Cortex of kidney (tissue), 1 donor: ENCODE measurements at places on chromosomes 2 and 18.

- no peak for DNase-seq
Observed at GRCh38 chr2:19810637-19811036, 91.1 kb downstream of the TTC32 start.

GRCh38 chr2:228094377-228094921 is 87.0 kb downstream of the SPHKAP start:
- DNase-seq, result no peak

DNA sequence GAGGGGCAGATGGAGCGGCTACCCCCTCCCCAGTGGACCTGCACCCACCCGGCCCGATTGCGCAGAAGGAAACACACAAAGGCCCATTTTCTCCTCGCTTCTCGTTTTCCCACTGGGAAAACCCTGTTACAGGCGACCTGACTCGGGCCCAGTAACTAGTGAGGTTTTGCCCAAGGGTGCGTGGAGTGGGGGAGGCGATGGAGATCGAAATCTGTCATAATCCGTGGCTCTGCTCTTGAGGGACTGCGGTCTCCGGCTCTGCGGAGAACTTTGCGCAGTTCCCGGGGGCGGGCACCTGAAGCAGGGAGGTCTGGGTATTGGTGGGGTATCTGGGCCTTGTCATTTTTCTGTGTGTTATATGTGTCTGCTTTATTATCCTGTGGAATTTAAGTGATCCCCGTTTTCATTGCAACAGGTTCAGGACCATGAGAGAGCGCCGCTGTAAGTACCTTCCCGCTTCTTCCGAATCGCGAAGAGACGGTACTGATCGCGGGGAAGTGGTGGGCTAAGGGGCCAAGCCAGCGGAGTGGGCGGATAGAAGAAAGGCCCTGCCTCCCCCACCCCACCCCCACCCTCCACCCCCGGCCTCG is 4.0 kb upstream of the HOXD4 start:
- DNase-seq, result no peak

DNA sequence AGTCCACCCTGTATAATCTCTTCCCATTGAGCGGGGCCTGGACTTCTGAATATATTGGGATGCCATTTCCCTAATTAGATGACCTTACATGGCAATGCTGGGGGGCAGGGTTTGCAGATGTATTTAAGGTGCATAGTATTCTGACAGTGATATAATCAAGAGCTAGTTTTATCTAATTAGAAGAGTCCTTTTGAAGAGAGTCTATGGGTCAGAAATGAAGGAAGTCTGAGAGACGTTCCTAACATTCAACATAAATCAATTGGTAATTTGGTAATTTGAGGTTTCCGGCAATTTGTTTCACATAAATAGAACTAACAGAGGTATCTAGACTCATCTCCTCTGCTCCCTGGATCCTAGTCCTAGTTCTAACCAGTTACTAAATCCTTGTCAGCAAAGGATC is 25.7 kb upstream of the UXS1 start:
- no peak for DNase-seq

GRCh38 chr18:62939433-62939832 is 224.1 kb downstream of the PHLPP1 start:
- DNase-seq, result no peak

- DNase-seq, result no peak
Observed at GRCh38 chr2:218986148-218986761, 1.3 kb upstream of the FEV start.

- no peak for DNase-seq
Observed at GRCh38 chr2:62589691-62590356, 83.8 kb upstream of the TMEM17 start.

DNA sequence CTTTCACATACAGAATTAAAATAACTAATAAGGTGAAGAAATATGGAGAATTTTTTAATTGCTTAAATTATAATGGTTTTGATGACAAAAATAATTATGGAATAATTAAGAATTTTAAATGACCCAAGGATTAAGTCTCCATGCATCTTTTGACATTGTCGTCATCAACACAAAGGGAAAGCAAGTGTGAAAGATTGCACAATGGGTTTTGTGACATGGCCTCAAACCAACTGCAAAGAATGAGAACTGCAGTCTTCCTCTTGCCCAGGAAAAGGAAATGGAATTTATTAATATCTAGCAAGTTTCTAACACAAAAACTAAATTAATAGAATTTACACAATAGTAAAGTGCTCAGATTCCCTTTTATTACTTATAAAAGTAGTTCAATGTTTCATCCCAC is 329.1 kb upstream of the PKDCC start:
- no peak for DNase-seq

DNA sequence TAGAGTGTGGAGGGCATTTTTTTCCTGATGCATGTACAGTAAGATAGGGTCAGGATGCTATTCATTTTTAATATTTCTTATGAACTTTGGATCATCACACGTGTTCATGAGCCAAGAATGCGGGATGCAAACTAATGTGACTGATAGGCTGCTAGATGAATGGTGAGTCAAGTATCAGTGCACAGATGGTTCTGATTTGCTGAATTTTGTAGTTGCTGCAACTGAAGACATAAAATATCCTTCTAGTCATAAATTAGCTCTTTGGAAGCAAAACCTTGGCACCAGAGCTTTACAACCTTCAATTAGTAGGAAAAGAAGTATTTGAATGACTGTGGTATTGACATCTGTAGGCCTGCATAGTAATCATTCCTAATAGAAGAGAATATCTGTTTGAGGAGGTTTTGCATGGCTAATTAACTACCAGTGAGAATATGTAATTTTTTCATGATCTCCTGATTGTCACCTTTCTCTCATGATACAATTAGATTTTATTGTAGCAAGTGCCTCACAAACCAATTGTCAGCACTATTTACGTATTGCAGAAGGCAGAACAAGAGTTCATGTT is 94.0 kb downstream of the VRK2 start:
- no peak for DNase-seq
